ENCODE measurements at places on chromosomes 16 and 17.

DNA sequence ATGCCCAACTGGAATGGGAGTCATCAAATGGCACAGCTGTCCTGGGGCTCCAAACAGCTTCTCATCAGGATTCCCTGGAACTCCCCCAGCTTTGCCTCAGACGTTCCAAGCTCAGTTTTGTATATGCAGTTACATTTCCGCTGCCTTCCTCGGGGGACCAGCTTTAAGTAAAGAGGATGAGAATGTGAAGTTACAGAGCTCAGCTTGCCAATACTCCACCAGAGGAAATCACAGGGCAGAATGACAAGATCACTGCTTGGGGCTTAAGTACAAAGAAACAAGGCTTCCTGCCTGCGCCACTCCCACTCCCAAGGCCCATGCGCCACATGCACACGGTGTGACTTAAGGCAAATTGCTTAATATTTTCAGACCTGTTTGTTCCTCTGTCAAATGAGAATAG lies 272.4 kb upstream of the CDH11 start:
- DNase-seq: peak; percentile 48

- no peak for DNase-seq
These were observed 26.0 kb upstream of the PRM1 start for GRCh38 chr16:11306997-11307638.

DNA sequence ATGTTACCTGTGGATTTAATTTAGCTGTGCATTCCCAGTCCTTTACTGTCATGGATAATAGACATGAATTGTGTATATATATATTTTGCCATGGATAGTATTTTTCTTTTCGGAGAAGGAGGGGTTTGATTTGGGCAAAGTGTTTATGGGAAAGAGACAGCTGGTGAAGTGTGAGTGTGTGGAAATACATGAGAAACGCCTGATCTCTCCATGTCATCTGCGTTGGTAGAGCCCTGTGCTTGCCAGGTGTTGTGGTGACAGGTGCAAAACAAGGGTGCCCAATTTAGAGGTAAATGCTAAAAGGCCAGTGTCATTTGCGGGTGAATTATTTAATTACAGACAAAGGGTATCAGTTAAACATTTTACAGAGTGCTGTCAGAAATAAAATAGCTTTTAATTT lies 23.4 kb downstream of the NDEL1 start:
- no peak for DNase-seq

GRCh38 chr16:31344712-31345111 lies 10.3 kb upstream of the ITGAX start:
- DNase-seq: no peak

DNA sequence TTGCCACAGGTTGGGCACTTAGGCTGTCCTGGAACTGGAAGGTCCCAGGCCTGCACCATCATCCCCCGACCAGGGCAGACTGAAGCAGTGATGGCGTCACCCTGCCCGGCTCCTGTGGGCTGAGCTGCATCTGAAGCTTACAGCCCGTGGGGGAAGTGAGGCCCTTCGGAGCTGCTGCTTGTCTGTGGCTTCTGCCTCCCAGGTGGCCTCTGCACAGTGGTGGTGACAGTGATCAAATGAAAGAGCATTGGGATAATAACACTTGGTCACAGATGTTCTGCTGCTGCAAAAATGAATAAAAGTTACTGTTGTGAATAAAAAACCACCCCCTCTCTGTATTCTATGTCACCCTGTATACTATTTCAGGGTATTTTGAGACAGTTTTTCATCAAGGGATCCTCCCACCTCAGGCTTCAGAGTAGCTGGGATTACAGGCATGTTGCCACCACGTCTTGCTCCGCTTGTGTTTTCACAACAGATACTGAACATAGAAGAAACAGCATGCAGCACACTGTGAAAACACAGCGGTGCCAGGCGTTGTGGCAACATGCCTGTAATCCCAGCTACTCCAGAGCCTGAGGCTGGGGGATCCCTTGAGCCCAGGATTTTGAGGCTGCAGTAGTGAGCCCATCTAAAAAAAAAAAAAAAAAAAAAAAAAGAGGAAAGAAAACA lies 165.0 kb downstream of the LGALS9B start:
- DNase-seq: no peak

Measured in right forelimb (tissue), 1 donor.